ENCODE measurements at places on chromosomes 7 and 10.

GRCh38 chr7:90222811-90223725 lies 11.5 kb downstream of the STEAP2 start:
- peak; percentile 70 for DNase-seq

GRCh38 chr7:36979810-36980248 lies 255.5 kb upstream of the AOAH start:
- DNase-seq, result peak; percentile 30

DNA sequence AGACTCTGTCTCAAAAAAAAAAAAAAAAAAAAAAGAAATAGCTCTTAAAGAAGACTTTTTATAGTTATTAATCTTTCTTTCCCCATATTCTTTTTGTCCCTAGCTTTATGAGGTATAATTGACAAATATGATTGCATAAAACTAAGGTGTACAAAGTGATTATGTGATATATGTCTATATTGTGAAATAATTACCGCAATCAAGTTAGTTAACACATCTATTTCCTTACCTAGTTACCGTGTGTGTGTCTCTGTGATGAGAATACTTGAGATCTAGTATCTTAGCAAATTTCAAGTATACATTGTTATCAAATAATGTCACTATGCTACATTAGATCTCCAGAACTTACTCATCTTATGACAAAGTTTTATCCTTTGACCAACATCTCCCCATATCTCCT lies 30.7 kb upstream of the UBN2 start:
- no peak for DNase-seq

DNA sequence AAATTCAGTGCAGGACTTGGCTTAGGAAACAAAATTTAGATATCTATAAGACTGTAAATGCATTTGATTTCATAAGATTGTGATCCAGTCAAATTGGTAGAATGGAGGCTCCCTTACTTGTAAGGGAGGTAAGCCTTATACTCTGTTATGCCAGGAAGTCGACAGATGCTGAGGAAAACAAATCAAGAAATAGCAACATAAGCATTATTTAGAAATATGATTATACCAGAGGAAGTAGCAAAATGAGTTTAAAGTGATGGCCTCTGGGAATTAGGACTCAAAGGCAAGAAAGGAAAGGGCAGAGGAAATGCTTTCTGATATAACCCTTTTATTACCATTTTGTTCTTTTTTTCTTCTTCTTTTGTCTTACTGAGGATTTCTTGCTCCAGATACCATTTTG lies 40.5 kb upstream of the MTPAP start:
- DNase-seq, result no peak

GRCh38 chr10:62335326-62335725 lies 38.8 kb upstream of the ZNF365 start:
- no peak for DNase-seq

GRCh38 chr7:126378642-126379041 lies 874.1 kb downstream of the GRM8 start:
- no peak for DNase-seq

DNA sequence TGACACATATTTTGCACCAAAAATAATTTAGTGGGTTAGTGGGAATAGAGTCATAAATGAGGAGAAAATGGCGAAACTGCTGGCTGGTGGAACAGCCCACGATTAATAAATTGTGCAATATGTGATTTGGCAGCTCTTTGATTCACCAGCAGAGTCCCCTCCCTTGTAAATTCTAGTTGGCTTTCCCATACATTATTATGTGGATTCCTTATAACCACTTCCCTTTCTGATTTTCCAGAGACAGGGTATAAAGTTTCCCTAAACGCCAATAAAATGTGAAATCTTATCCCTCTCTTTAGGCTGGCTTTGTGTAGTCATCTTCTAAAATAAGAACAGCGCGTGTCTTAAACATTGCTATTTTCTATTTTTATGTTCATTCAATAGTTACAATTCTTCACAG lies 149.4 kb upstream of the FERD3L start:
- peak; percentile 91 for DNase-seq

DNA sequence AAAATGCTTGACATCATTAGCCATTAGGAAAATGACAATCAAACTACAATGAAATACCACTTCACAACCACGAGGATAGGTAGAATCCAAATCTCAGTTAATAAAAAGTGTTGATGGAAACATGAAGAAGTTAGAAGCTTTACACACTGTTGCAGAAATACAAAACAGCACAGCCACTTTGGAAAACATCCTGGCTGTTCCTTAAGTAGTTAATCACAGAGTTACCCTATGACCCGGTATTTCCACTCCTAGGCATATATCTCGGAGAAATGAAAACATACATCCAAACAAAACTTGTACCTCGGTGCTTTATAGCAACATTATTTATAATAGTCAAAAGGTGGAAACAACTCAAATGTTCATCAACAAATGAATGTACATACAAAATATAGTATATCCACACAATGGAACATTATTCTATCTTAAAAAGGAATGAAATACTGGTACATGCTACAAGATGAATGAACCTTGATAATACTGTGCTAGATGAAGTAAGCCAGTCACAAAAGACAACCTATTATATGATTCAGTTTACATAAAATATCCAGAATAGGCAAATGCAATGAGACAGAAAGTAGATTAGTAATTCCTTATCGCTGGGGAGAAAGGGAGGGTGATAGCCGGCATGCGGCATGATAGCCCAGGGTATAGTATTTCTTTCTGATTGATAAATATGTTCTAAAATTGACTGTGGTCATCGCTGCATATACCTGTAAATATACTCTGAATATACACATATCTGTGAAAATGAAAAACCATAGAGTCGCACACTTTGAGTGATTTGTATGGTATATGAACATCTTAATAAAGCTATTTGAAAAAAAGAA lies 1.9 kb downstream of the VWDE start:
- no peak for DNase-seq
